GM12891 (cell line): ENCODE measurements at places on chromosomes 2 and 18.

DNA sequence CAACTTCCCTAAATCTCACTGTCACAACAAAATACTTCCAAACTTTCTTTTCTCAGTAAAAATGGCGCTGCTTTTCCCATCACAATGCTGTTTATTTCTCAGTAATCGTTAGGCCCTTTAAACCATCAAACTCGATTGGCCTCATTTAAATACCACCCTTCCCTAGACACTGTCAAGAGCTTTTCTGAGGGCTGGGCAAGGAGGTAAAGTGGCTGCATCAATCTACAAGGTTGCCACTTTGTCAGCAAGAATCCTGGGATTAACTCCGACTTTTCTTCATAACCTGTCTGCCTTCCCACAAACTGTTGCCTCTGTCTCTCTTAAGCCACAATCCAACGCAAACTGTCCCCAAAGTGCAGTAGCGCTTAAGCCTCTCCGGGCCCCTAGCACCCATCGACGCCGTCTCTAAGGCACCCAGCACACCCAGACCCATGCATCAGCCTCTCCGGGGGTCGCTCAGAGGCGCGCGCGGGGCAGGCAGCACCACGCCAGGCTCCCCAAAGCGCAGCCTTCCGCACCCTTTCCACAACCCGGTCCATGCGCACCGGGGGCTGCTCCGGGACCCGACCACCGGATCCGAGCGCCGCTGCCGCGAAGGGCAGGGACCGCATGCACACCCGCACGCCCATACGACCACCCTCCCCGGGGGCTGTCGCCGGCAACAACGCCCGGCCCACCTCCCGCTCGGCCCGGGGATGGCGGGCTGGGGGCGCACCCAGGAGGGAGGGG, 683 bp downstream of the MBOAT2 start:
- no peak for DNase-seq

- no peak for DNase-seq
Measured at GRCh38 chr2:46771309-46771708, 144.3 kb downstream of the MCFD2 start.

- DNase-seq = no peak
Measured at GRCh38 chr2:236587861-236588815, 18.5 kb downstream of the ACKR3 start.

DNA sequence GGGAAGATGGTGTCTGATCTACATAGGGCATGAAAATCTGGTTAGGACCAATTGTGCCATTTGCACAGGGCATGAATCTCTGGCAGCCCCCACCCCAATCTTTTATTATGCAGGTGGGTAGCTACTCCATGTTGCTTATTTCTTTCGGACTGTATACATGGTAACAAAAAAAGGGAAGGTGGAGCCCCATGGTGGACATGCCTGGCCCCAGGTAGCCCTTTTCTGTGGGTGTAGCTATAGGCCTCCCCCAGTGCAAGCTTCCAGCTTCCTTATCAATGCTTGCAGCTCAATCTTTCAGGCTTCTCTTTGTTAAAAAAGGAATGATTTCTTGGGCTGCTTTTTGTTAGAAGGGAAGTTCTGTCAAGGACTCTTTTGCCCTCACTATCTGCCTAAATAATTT, 14.3 kb upstream of the UXS1 start:
- no peak for DNase-seq

- no peak for DNase-seq
Measured at GRCh38 chr18:32478317-32478716, 7.6 kb upstream of the GAREM1 start.

- no peak for DNase-seq
Measured at GRCh38 chr2:239238381-239238780, 162.4 kb downstream of the HDAC4 start.

DNA sequence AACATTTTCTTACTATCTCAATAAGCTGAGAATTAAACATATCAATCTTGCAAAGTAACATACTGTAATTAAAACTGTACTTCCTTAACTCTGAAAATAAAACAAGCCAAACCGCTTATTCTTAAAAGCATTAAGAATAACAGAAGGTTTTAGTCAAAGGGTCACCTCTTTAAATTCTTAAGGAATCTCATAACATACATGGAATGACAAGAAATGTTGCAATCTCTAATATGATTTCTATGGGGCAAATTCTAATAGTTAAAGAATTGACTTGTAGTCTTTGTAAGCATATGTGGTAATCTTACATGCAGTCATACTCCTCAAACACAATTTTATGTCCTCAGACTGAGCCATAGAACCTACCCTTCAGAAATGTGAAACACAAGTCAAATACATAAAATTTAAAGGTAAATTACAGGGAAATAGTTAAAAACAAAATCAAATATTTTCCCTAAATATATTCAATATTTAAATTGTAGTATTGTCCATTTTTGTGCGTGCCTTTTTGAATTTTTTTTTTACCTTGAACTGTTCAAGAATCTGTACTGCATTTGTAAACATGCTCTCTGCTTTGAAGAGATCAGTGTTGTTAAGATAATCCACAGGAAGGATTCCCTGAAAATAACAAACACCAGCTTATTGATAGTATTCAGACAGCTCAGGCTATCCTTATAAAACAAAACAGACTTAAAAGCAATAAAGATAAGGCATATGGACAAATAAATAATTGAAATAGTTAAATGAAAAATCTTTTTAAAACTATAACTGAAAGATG, 48.2 kb downstream of the PIGN start:
- no peak for DNase-seq

- no peak for DNase-seq
Measured at GRCh38 chr2:102061962-102062795, 70.4 kb downstream of the IL1R2 start.

GRCh38 chr2:173240083-173240482, 114.6 kb upstream of the CDCA7 start:
- DNase-seq = no peak

DNA sequence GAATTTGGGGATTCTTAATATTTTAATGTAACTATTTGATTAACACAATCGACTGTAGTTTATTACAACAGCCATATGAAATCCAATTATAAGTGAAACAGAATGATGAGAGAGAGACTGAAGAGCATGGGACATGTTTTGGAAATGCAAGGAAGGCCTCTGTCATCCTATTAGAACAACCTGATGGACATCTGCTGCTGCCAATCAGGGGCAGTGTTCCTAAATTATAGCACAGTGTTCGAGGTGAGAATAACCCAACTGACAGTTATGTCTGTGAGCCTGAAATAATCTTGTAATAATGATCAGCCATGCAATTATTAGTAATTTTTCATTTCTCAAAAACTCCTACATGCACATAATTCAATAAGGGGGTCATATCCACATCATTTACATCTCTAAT, 73.6 kb downstream of the CCDC141 start:
- no peak for DNase-seq

- no peak for DNase-seq
Measured at GRCh38 chr18:79693561-79694205, 14.1 kb downstream of the CTDP1 start.

DNA sequence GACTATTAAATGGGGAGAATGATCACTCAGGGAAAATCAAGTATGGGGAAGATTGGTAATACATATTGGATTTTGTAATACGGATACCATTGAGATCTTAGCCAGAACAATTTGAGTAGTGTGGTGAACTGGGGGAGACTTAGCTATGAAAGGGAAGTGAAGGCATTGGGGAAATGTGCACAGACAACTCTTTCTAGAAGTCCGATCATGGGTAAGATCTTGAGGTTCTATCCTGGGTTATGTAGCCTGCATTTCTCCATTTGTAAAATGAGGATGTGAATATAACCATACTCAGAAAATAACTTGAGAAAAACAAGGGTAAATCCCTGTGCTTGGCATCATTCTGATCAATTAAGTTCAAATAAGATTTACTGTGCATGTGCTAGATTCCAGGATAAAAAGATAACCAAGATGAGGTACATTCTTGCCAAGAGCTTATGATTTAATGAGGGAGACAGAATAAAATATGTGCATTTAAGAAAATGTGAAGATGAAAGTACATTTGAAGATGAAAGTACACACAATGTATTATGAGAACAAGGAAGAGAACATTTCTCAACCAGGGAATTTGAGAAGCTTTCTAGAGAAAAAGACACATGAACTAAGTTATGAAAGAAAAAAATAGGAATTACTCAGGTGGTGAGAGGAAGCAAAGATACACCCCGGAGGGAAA, 49.5 kb downstream of the SLC40A1 start:
- no peak for DNase-seq

DNA sequence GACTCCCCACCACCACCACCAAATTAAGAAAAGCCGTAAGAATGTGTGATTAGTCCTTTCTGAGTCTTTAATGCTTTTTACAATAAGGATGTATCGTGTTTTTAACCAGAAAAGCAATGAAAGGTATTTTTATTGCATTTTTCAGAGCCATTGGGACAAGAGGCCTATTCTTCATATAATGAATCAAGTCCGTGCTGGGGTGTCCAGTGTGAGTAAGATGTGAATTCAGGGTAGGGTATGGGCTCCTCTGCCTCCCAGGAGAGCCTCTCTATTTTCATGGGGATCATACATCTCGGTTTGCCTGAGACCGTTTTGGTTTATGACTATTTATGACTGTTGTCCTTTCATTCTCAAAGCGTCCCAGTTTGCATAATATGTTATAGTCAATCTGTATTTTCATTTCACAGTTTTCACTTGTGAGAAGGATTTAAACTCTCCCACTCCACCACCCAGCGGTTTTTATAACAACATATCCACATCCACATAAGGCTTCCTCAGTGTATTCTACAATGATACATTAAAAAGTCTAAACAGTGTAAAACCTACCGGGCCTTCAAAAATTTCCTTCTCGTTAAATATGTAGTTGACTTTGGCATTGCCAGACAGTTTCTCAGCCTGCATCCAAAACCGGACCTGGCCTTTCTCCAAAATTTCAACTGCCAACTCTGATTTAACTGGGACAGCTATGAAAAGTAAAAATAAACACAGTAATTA, 80.8 kb upstream of the LPIN2 start:
- no peak for DNase-seq

DNA sequence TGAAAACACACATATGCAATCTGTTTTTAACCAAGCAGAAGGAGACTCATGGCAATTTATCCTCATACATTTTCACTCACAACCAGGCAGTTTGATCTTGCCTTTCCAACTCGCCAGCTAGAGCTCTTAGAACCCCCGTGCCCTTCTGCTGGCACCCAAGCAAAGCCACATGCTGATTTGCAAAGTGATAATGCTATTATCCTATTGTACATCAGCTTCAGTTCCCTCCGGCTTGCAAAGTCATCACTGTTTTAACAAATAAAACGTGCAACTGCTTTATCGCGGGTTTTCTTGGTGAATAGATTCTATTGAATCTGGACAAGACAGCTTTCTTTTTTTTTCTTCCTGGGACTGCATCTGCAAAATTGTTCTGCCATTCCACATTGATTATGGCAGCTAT, 314.6 kb downstream of the LNPK start:
- no peak for DNase-seq

- no peak for DNase-seq
Measured at GRCh38 chr18:68865021-68865420, 67.1 kb downstream of the CCDC102B start.
